ENCODE measurements at places on chromosomes 6 and 20. TPM values are rescaled to one million over a fixed set of nuclear protein-coding genes. Genes with fewer than 3 reads are reported as not detected.

Gene TRDN
- total RNA-seq, result 10.4 TPM

Gene VPS16
- 32.1 TPM for total RNA-seq

Gene DIDO1
- total RNA-seq, result 85.9 TPM

Gene SGK2
- not detected for total RNA-seq

Gene MOXD1
- 2.5 TPM for total RNA-seq

Gene DDO
- total RNA-seq, result not detected

Gene SDCBP2
- 1.9 TPM for total RNA-seq

Gene SLC17A2
- total RNA-seq, result not detected

- H3K27ac ChIP-seq, result no peak overlapping the region
- no peaks in the 10 kb centered on the region for H3K27me3 ChIP-seq
- no peak overlapping the region for H3K4me3 ChIP-seq
- no peaks in the 10 kb centered on the region for H3K4me1 ChIP-seq
Observed at GRCh38 chr6:45816674-45817297, 198.9 kb downstream of the CLIC5 start.

DNA sequence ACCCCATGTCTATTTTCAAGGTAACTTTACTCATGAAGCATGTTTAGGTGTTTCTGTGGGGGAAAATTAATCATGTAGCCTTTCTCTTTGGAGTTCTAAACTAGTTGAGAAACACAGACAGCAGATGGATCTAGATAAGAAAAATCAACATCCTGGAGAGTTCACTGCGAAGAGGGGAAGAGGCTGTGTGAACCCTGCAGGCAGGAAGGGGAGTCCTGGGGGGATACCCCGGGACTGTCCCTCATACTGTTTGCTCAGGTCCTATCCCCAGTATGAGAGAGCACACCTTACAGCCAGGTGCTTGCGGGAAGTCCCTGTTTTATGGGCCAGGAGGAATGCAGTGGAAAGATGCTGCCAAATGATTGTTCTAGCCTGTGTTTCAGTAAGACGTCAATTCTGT lies 32.7 kb downstream of the CHMP4B start:
- no peak overlapping the region for H3K4me3 ChIP-seq
- peaks cover 17% of the 10 kb centered on the region for H3K4me1 ChIP-seq
- no peak for DNase-seq
- H3K27ac ChIP-seq, result no peak overlapping the region
- H3K36me3 ChIP-seq, result peaks cover 3% of the 10 kb centered on the region

GRCh38 chr6:134456226-134456625 lies 138.3 kb upstream of the SGK1 start:
- no peak for DNase-seq
- H3K4me1 ChIP-seq, result peaks cover 6% of the 10 kb centered on the region
- H3K27ac ChIP-seq, result no peak overlapping the region
- no peaks in the 10 kb centered on the region for H3K36me3 ChIP-seq
- no peak overlapping the region for H3K4me3 ChIP-seq

DNA sequence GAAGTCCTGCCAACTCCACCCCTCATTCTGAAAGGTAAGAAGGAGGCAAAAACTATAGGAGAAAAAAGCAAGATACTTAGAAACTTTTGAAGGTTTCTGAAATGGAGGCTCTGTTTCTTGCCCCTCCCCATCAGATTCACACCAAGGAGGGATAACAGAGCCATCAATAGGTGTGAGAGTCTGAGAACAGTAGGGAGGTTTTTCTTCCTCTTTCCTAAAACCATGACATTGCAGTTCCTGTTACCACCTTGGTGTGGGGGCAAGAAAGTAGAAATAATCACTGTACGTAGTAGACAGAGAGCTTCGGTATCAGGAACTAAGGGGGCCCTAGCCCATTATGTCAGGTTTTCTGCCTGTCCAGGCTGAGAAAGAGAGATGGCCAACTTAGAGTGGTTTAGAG lies 333.3 kb upstream of the SYNCRIP start:
- no peak for DNase-seq
- H3K4me3 ChIP-seq, result no peak overlapping the region
- no peaks in the 10 kb centered on the region for H3K27me3 ChIP-seq
- H3K27ac ChIP-seq, result no peak overlapping the region
- no peaks in the 10 kb centered on the region for H3K4me1 ChIP-seq
- no peaks in the 10 kb centered on the region for H3K36me3 ChIP-seq

DNA sequence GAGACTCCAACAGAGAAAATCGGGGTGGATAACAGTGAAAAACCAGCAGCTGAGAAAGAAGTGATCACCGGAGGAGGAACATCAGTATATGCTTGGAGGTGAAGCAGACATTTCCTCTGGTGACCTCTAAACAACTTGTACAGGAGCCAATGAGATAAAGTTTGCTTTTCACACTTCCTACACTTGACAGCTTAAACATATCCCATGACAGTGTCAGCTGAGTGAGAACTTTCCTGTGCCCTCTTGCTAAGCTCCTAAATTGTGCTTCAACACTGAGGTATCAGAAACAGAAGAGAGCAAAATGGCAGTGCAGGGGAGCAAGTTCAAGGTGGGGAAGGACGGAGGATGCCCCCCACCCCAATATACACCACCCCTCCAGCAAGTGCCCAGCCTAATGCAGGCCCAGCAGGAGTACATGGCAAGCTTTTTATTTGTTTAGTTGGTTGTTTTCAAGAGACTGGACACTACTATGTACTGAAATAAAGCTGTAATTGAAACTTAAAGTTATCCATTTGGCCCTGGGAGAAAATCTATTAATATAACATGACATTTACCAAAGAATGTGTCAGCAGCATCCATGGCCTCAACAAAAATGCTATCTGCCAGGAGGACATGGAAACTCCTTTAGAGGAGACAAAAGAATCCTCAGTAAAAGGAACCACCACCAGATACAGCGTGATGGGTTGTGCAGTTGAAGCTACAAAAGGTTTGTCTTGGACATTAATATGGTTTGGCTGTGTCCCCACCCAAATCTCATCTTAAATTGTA lies 540.2 kb downstream of the PRKN start:
- no peaks in the 10 kb centered on the region for H3K36me3 ChIP-seq
- DNase-seq, result no peak
- no peak overlapping the region for H3K27ac ChIP-seq

DNA sequence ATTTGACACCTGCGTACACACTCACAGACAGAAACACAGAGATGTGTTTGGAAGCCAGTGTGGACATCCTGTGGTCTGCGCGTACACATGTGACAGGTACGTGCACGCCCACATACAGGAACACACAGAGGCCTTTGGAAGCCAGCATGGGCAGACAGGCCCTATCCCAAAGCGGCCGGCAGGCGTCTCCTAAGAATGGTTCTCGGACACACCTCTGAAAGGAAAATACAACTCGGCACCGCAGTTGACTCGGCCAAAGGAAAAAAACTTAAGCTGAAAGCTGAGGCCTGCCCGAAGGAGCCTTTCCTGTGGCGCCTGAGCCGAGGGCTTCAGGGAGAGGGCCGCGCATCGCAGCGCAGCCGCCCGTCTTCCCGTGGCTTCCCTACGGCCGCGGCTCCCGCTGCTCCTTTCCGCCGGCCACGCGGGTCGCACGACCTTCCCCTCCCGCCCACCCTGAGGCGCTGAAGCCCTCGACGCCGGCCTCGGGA lies 1.4 kb upstream of the CEP43 start:
- peaks cover 4% of the 10 kb centered on the region for H3K4me1 ChIP-seq
- no peak overlapping the region for H3K27ac ChIP-seq
- H3K36me3 ChIP-seq, result peaks cover 17% of the 10 kb centered on the region
- peak; percentile 68 for DNase-seq
- no peaks in the 10 kb centered on the region for H3K27me3 ChIP-seq

- peaks cover 3% of the 10 kb centered on the region for H3K36me3 ChIP-seq
- H3K27me3 ChIP-seq, result no peaks in the 10 kb centered on the region
- H3K4me3 ChIP-seq, result no peak overlapping the region
- H3K27ac ChIP-seq, result no peak overlapping the region
- H3K4me1 ChIP-seq, result peaks cover 5% of the 10 kb centered on the region
Observed at GRCh38 chr6:7424967-7425807, 35.6 kb downstream of the RIOK1 start.

DNA sequence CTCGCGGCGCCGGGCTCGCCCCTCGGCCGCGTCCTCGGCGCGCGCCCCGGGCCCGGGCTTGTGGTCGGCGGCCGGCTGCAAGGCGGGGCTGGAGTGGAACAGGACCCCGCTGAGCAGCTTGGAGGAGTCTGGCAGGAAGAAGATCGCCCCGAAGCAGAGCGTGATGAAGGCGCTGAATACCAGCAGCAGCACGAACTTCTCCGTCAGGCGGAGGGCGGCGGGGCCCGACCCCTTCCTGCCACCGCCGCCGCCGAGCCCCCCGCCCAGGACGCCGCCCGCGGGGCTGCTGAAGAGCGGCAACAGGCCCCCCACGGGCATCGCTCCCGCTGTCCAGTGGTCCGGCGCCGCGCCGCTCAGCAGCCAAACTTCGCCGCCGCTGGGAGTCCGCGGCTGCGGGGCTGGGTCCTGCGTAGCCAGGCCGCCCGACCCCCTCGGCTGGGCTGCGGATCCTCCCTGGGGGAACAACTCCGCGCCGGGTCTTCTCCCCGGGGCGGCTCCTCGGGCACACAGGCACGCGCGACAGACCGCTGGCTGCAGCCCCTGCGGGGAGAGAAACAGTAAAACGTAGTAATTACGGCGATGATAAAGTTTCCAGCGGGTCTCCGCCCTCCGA lies 707 bp downstream of the MAN1A1 start:
- no peak overlapping the region for H3K27ac ChIP-seq
- H3K36me3 ChIP-seq, result no peaks in the 10 kb centered on the region
- H3K4me3 ChIP-seq, result peak overlapping the region; percentile 56
- peaks cover 7% of the 10 kb centered on the region for H3K4me1 ChIP-seq
- peaks cover 4% of the 10 kb centered on the region for H3K27me3 ChIP-seq
- DNase-seq, result no peak

DNA sequence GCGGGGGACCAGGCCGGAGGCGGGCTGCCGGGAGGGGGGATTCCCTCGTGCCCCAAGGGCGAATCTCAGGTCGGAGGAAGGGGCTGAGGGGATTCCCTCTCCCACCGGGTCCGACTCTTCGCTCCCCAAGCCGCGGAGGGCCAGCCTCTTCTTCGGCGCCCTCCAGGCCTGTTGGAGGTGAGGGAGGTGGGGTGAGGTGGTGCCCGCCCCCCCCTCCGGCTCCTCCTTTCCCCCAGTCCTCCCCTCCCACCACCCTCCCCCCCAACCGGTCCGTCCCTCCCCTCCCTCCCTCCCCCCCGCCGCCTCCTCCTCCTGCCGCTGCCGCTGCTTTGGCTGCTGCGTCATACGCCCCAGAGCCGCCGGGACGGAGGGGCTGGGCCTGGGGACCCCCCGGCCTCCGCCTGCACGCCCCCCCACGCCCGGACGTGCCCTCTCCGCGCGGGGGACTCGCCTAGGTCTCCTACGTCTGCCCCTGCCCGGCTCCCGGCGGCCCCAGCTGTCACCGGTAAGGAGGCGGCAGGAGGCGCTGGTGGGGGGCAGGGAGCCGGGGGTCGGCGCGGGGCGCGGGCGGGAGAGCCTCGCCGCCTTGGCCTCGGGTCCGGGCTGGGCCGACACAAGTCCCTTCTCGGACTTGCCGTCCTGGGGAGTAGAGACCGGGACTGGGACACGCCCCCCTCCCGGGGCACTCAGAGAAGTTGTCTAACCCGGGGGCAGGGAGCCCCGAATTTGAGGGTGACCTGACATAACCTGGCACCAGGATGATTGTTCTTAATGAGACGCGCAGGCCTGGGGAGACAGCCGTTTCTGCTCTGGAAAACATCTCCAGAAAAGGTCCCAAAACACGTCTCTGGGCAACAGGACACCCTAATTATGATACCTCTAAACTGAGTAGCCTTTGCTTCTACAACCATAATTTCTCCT lies at the start of gene PHF1:
Gene PHF1 (plus strand): TSS at position 304 of the 921 bp plus-strand sequence. CDS start 1,250 bp downstream, outside the sequence.
- H3K4me1 ChIP-seq, result no peaks in the 10 kb centered on the region
- no peaks in the 10 kb centered on the region for H3K27me3 ChIP-seq
- peaks cover 67% of the 10 kb centered on the region for H3K36me3 ChIP-seq
- no peak for DNase-seq

Data from H9 (cell line).